ACHN (cell line): ENCODE measurements at places on chromosomes 2 and 18.

DNA sequence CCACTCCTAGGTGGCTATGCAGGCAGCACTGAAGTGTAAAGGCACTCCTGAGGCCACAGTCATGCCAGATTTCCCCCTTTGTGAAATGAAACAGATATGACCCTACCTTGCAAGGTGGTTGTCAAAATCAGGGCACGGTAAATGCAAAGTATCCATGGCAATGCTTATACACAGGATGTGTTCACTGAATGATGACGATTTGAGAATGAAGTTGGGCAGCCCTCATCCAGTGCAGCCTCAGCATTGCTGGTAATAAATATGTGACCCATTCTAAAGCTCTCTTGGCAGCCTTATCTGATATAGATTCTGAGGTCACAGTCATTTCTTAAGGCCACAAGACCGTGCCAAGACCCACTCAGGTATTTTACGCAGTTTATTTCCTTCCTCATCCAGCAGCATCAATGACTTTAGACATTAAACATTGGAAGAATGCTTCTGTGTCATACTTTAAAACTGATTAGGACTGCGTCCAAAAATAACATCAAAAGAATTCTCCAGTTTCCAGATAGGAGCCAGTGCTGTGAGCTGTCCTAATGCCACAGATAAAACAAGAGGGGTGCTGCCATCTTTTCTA lies 125.5 kb upstream of the SERTAD2 start:
- DNase-seq: peak; percentile 74

- peak; percentile 13 for DNase-seq
Measured at GRCh38 chr2:32478889-32479620, 122.2 kb downstream of the BIRC6 start.

DNA sequence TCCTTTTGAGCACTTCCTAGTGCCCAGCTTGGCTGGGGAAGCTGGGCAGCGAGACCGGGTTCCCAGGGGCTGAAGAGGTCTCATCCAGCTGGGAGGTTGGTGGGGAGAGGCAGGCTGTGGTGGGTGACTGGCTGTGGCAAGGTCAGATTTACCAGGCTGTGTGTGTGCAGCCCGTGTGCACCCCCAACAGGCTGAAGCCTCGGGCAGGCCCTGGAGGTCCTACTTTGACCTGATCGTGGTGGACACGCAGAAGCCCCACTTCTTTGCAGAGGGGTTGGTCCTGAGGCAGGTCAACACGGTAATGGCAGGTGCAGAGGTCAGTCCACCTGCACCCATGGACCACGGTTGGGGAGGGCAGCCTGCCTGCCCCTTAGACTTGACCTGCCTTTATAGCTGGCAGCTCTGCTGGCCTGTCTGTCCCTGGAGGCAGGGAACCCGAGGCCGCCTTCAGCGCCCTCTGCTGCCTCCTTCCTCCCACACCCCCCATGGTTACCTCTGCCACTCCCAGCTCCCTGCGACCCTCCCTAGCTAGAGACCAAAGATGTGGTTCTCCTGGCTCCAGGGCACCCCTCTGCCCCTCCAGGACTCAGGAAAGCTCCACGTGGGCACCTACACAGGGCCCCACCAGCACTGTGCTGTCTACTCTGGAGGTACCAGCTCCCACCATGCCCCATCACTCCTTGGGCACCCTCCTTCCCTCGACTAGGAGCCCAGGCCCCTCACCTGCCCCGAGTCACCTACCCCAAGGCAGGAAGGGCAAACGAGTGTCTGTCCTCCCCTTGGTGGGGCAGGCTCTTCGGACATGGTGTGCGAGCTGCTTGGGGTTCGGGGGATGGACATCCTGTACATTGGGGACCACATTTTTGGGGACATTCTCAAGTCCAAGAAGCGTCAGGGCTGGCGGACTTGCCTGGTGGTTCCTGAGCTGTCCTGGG lies 4.0 kb downstream of the NT5DC4 start:
- DNase-seq: peak; percentile 58

DNA sequence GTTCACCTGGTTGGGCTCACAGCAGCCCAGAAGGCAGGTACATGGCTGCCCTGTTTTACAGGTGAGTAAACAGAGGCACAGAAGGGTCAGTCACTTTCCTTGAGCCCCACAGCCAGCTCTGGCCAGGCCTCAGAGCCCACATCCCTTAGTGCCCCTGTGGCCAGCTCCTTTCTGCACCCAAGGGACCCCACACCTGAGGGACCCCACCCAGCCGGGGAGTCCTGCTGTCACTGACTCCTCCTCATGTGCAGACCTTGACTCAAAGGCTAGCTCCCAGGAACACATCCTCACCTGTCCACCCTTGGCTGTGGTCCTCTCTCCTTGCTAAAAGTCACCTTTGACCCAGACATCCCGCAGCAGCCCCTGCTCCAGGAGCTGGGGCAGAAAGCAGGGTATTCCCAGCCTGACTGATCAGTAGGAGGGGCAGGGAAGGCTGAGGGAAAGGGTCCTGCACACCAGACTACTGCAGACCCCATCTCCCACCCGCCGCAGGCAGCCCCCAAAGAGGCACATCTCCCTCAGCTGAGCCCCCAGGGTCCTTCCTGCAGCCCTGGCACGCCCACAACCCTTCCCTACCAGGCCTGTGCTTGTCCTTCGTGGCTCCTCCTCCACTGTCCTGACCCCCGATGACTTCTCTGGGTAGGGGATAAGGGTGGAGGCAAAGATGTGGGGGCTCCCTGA lies 9.8 kb upstream of the ARHGEF4 start:
- no peak for DNase-seq

- no peak for DNase-seq
Measured at GRCh38 chr18:68940754-68941153, 142.9 kb downstream of the CCDC102B start.

GRCh38 chr2:46943881-46944798 lies 28.5 kb upstream of the MCFD2 start:
- no peak for DNase-seq

- DNase-seq: no peak
Measured at GRCh38 chr18:50911006-50911405, 32.1 kb downstream of the ME2 start.
